ENCODE measurements at places on chromosomes 1 and 21. TPM values are rescaled to one million over a fixed set of nuclear protein-coding genes. Genes with fewer than 3 reads are reported as not detected.

CLCA1 gene
- not detected for total RNA-seq

POTED gene
- not detected for total RNA-seq

ARHGEF2 gene
- 219 TPM for total RNA-seq

- DNase-seq = no peak
These were observed 63.5 kb downstream of the CCDC185 start for GRCh38 chr1:223456747-223457146.

DNA sequence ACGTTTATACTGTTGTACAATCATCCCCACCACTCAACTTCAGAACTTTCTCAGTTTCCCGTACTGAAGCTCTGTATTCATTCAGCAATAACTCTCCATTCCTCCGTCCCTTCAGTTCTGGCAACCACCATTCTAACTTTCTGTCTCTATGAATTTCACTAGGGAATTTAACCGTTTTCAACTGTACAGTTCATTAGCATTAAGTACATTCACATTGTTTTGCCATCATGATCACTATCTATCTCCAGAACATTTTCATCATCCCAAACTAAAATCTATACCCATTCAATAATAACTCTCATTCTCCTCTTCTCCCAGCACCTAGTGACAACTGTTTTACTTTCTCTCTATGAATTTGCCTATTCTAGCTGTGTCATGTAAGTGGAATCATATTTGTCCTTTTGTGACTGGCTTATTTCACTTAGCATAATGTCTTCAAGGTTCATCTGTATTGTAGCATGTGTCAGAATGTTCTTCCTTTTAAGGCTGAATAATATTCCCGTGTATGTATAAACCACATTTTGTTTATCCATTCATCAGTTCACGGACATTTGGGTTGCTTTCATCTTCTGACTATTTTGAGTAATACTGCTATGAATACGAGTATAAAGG is 75.0 kb downstream of the CEP350 start:
- no peak for DNase-seq

DNA sequence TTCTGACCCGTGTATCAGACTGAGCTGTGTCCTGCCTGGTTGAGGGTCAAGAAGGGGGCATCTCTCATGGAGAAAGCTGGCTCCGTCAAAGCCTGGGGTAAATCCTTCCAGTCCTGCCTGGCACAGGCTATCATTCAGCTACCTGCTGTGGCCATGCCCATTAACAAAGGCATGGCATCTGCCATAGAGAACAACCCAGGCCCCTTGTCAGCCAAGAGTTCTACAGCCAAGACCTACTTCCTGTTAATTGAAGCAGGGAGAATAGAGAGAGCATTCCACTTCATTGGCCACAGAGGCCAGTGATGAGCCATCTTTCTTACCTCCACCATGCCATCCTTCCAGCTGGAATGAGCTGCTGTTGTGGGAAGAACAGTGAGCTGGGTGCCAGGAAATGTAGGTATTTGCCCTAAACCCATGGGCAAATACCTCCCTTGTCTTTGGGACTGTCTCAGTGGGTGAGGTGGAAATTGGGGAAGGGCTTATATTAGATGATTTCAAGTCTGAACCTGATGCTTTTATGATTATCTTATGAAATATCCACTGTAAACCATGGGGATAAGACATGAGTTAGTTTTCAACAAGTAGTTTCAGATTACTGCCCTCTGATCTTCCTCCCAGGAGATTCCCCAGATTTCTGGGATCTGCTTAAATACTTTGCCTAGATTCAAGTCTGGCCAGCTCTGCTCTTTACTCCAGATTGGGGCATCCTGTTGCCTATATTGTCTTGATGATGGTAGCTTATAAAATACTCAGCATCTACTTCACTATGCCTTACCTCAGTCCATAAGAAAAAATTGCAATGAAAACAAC is 11.2 kb upstream of the KCNQ4 start:
- DNase-seq = no peak

- no peak for DNase-seq
These were observed 144.8 kb downstream of the NR5A2 start for GRCh38 chr1:200172311-200172710.

- no peak for DNase-seq
These were observed 42.2 kb downstream of the RGS13 start for GRCh38 chr1:192678099-192678498.

DNA sequence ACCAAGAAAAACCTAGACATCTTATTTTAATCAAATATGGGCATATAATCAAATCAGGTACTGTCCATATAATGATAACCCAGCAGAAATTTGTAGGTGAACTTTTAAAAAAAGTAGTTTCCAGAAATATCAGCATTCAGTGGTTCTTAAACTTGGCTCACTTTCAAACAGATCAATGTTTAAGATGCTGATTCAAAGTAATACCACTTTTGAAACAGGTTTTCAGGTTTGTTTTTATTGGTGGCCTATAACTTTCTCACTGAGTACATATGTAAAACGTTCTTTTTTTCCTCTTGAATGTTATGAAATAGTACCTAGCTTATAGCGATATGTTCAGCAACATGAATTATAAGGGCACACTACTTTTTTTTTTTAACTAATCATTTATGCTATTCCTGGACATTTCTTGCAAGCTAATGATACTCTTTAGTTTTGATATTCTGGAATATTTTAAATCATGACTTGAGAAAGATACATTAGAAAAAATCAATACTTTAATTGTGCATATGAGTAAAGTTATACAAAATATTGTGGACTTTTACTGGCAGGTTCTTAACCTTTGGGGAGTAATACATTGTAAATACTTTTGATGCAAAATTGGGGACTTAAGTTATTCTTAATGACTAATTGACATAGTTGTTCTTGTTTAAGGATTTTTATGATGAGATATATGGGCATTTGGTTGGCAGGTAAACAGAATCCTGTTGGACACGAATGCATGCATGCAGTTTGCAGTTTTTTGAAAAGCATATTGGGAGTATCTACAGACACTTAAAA is 3.0 kb downstream of the NFIA start:
- DNase-seq = no peak

Data from naive thymus-derived CD4-positive, alpha-beta T cell (primary cell).